NCI-H526 treated with DMSO at 0.1 percent for 48 hours (cell line): ENCODE measurements at places on chromosomes 16 and 17.

GRCh38 chr17:68053231-68054013 is 17.9 kb downstream of the KPNA2 start:
- DNase-seq = no peak

- DNase-seq = no peak
Measured at GRCh38 chr17:57629470-57629869, 115.6 kb downstream of the CCDC182 start.

- DNase-seq = no peak
Measured at GRCh38 chr16:2691491-2692248, 9.3 kb downstream of the KCTD5 start.

DNA sequence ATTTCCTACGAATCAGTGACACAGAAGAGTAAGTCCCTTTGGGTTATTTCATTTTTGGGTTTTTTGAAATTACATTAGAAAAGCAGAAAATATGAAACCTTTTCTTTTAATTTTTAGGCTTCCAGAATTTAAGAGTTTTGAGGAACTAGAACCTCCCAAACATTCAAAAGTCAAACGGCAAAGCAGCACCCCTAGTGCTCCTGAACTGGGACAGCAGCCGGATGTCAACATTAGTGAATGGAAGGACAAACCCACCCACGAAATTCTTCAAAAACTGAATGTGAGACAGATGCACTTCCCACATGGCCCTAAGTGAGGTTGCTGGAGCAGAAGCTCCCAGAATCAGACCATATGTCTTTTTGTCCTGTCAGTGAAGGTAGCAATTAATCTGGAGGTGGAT is 199.4 kb downstream of the PHKB start:
- DNase-seq = no peak

GRCh38 chr16:81397879-81398520 is 46.6 kb upstream of the CMIP start:
- no peak for DNase-seq

GRCh38 chr17:73879987-73880386 is 235.7 kb upstream of the SDK2 start:
- no peak for DNase-seq

DNA sequence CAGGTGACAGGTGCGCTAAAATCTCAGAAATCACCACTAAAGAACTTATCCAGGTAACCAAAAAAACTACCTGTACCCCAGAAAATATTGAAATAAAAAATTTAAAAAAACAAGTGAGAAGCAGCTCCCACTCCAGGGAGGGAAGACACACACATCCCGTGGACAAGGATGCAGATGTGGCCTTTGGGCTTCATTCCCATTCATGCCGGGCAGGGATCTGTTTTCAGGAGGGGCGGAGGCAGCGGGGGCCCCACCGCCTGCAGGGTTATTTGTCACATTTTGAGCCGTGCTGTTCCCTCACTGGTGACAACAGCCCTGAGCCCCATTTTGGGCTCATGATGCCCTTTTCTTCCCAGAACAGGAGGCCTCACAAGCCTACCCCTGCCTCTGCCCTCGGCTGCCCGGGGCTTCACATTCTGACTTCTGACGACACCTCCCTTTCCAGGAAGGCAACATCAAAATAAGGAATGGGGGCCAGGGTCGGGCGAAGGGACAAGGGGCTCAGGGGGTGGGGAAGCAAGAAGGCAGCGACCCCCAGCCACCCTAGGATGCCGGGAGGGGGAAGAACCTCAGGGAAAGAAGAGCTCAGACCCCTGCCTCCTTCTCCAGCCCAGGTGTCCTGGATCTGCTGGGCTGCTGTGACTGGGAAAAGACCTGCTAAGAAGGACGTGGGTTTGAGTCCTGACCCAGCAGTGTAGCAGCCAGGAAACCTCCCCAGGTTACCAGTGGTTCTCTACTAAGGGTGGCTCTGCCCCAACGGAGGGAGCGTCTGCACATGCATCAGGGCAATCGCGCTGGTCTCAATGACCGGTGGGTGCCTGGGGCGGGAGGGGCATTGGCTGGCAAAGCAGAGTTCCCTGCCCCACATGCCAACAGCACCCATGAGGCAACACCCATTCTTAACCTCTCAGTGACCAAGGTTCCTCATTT is 2.3 kb upstream of the CD79B start:
- no peak for DNase-seq

DNA sequence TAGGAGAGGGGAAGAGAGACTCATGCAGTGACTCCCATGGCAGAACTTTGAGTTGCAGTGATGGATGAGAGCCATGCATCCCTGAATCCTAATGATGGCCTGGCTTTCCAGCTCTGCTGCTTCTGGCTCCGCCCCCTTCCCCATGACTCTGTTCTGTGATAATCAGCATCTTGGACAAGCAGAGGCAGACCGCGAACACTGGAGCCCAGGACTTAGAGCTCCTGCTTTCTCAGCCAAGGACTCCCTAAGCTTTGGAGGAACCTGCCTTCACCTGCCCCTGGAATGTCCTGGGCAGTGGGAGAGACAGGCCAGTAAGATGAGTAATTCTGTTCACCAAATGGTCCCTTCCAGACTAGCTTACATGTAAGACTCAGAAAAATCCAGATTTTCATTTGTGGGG is 12.5 kb downstream of the CCDC92B start:
- DNase-seq = no peak

GRCh38 chr16:83966153-83966696 is 1.8 kb upstream of the NECAB2 start:
- no peak for DNase-seq

DNA sequence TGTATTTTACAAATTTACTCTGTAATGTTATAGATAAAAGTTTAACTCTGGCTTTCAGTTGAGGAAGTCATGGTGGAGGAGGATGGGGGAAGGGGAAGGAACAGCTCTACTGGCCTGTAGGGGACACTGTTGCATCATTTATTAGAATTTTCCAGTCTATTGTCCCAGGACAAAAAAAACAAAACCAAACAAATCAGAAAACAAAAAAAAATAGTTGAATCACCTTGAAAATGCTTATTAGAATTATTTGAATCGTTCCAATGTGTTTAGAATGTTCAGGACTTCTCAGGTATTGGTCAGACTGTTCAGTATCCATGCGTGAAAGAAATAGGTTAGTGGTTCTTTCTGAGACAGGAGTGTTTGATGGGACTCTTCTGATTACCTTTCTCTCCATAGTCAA is 242.0 kb downstream of the FTO start:
- DNase-seq = no peak

DNA sequence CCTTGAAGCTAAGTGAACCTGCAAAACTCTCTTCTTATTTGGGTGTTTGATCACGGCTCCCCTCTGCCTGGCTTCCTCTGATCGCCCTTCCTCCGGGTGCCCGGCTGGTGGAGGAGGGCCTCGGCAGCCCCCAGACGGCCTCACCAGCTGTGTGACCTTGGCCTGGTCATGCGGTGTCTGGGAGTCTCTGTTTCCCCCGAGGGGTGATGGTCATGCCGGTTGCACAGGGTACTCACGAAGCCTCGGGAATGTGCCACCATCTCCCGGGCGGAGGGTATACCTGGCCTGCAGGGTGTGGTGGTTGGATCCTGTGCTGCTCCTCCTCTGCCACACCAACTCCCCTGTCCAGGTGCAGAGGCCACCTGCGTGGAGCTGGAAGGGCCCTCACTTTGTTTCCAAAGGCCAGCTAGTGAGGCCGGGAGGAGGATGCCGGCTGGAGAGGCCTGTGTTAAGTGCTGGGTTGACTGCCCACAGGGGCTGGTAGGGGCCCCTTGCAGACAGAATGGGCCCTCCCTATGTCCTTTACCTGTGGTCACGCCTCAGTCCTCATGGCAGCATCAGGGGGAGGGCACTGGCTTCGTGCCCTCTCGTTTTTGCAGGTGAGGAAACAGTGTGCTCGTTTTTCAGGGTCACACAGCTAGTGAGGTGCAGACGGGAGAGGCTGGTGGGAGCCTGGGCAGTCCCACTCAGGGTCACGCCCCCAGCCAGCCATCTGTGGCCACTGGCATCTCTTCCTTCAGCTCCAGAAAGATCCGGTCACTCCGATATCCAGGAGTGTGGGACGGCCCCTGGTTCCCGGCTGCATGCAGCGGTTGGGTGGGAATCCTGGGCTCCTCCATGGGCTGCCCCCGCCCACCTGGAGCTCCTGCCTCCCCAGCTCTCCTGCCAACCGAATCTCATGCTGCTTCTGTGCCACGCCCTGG is 148.5 kb upstream of the GSE1 start:
- peak; percentile 16 for DNase-seq

- DNase-seq = no peak
Measured at GRCh38 chr16:23534868-23535860, 22.0 kb downstream of the EARS2 start.

DNA sequence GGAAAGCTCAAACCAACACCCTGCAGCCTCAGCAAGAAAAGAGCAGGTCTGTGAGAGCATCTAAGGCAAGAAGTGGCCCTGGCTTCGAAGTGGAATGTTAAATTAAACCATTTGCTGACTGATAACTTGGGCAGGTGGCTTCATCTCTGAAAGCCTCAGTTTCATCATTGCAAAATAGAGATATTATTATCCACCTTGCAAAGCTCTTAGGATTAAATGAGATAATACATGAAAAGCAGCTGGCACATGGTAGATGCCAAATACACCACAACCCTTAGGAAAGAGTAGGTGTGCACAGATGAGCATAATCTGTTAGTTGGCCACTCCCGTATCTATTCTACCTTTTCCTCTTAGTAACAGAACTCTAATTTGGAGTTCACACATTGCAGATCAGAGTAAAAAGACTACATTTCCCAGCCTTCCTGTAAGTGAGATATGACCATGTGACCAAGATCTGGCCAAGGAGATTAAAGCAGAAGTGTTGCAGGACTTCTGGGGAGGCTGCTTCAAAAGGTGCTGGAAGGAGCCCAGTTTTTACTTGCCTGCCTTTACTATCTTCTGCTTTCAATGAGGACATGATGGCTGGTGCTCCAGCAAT is 288.7 kb downstream of the SOX9 start:
- no peak for DNase-seq

GRCh38 chr16:81003610-81004460 is 2.9 kb downstream of the CMC2 start:
- no peak for DNase-seq

DNA sequence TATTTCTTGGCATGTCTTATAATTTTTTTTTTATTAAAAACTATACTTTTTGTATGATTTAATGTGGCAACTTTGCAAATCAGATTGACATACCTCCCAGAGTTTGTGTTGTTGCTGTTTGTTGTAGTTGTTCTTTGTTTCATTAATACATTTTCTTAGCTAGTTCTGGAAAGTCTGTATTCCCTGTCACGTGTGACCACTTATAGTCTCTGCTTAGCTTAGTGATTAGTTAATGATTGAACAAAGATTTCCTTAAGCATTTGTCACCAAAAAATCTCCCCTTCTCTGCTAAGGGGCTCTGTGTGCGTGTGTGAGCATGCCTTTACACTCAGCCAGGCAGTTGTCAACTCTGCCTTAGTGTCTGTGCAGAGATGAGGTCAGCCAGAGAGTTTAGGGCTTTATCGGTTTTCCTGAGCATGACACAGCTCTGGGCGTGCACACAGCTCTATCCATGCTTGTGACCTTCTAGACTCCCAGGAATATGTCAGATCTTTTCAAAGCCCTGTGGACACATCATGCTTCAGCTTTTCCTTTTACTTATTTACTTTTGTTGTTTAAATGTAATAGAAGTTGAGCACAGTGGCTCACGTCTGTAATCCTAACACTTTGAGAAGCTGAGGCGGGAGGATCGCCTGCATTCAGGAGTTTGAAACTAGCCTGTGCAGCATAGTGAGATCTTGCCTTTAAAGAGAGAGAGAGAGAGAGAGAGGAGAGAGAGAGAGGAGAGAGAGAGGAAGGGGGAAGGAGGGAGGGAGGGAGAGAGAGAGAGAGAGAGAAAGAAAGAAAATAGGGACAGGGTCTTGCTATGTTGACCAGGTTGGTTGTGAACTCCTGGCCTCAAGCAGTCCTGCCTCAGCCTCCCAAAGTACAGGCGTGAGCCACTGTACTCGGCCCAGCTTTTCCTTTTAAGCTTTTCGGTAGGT is 21.9 kb downstream of the DNAI2 start:
- DNase-seq = no peak

GRCh38 chr16:16992975-16993765 is 477.6 kb downstream of the XYLT1 start:
- no peak for DNase-seq

GRCh38 chr17:19805006-19805405 is 56.9 kb upstream of the ALDH3A1 start:
- DNase-seq = no peak

- DNase-seq = no peak
Measured at GRCh38 chr17:4475463-4475862, 23.2 kb upstream of the SPNS2 start.

DNA sequence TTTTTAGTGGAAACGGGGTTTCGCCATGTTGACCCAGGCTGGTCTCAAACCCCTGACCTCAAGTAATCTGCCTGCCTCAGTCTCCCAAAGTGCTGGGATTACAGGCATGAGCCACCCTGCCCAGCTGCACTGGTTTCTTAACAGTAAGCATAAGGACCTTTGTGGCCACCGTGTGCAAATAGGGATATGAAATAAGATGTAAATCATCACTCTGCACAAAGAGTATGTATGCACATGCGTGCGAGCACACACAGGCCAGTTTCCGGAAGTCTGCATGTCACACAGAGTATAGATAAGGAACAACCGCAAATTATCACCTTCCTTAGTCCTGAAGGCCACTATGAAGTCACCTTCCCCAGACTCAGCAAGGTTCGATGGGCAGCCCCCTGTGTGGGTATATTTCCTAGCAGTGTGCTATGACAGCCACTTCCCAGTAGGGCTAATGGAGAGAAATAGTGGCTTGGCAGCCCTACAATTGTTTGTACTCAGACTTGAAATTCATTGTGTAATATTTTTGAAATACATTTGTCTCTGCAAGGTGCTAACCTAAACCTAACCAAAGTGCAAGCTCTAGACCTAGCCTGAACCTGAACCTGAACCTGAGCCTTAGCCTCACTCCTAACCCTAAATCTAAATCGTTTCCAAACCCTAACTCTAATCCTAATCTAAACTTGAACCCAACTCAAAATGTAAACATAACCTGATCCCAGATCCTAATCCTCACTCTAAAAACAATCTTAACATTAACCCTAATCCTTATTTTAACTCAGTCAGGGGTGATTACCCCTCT is 48.4 kb upstream of the SKAP1 start:
- DNase-seq = peak; percentile 15

GRCh38 chr17:73987845-73988509 is 215.5 kb upstream of the RPL38 start:
- no peak for DNase-seq

GRCh38 chr16:9327253-9327652 is 235.8 kb downstream of the HAPSTR1 start:
- DNase-seq = no peak
